ENCODE measurements at places on chromosomes 7 and 10. TPM values are rescaled to one million over a fixed set of nuclear protein-coding genes. Genes with fewer than 3 reads are reported as not detected.

The C7orf33 gene
- not detected for total RNA-seq

The CHST12 gene
- total RNA-seq = 8.2 TPM

The GFRA1 gene
- total RNA-seq = 0.34 TPM

The SP8 gene
- 0.40 TPM for total RNA-seq

The MYOZ1 gene
- total RNA-seq = 0.41 TPM

The SPDYE16 gene
- total RNA-seq = 0.08 TPM

Data from A375 (cell line).